ENCODE measurements at places on chromosomes 7 and 10.

- DNase-seq = no peak
Measured at GRCh38 chr10:59741048-59741447, 12.2 kb downstream of the MRLN start.

- no peak for DNase-seq
Measured at GRCh38 chr10:120282421-120282820, 174.6 kb upstream of the PLPP4 start.

GRCh38 chr10:87545783-87546182 lies 41.1 kb downstream of the MINPP1 start:
- DNase-seq = no peak

DNA sequence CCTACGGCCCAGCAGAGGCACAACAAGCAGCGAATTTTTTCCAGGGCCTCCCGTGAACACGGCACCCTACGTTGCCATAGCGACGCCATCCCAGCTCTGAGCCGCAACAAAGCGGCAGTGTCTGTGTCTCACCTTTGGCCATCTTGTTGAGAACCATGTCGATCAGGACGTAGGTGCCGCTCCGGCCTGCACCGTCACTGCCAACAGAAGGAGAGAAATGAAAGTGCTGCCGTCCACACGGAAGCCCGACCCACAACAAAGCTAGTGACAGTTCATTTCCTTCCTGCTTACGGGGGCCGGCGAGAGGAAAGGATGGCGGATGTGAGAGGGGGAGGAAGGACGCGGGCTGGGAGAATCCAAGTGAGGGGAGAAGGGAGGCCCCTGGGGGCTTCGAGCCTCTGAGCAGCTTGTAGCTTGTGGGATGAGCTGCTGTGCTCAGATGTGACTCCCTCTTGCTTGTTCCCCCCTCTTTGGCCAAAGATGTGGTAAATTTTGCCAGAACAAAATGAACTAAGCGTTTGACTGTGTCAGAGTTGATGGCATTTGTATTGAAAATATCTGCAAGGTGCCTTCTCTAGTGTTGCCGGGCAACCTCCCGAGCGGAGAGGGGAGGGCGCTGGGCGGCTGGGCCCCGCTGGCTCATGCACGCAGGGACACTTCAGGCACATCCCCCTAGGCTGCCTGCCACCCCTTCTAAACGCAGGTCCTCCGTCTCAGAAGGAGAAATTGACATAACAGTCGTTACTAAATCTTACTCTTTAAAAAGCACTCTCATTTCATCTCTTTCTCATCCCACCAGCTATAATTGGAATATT lies 232.2 kb downstream of the DNAJB6 start:
- peak; percentile 67 for DNase-seq

GRCh38 chr7:80443325-80443724 lies 68.5 kb downstream of the GNAT3 start:
- DNase-seq = no peak

DNA sequence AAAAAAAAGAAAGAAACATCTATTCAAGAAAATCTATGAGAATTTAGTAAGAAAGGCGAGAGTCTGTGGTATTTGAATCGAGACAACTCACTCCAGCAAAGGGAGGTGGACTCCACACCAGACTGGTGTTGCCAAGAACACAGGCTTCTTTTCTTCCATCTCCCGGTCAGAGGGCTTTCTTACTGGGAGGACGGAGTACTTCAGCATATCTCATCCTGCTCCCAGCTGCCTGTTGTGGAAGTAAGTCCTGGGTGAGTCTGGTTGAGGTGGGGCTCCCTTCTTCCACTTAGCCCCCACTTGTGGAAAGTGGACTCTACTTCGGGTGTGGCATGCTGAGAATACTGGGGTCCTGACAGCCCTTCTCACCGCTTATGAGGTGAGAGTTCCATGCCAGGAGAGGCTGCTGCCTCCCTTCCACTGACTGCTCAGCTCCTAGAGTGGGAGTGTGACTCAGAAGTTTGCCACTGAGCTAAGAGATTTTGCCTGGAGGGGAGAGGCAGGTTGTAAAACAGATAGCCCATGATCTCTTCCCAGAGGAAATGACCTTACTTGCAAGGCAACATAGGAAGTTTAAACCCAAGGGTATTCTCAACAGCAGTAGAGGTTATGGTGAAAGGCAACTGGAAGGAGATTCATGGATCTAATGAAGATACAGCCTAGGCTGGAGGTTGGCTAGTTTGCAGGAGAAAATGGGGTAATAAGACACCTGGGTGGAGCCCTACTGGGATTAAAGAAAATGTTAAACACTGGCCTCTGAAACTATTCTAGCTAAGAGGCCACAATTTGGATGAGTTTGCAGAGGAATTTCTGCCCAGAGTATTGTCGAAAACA lies 3.5 kb upstream of the NACAD start:
- no peak for DNase-seq

DNA sequence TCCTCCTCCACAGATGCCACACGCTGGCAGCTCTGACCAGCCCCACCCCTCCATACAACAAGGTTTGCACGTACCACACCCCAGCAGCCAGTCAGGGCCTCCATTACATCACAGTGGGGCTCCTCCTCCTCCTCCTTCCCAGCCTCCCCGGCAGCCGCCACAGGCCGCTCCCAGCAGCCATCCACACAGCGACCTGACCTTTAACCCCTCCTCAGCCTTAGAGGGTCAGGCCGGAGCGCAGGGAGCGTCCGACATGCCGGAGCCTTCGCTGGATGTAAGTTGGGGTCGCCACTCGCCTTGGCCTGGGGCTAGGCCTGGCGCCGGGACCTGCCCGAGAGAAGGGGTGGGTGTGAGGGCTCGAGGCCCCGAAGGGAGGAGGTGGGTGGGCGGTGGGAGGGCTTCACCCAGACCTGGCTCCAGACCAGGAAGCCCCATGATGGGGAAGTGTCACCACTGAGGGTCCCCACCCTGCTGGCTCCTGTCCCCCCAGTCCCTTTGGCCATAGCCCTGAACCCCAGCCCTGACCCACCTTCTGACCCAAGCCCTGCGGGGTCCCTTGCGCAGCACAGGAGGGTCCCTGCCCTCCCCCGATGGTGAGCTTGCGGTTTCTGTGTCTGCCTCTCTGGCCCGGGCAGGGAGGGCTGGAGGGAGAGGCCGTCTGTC lies 36.2 kb upstream of the PPIF start:
- DNase-seq = no peak

GRCh38 chr7:71753956-71754664 lies 622.2 kb downstream of the GALNT17 start:
- no peak for DNase-seq

GRCh38 chr7:17546189-17546588 lies 247.7 kb downstream of the AHR start:
- no peak for DNase-seq

- no peak for DNase-seq
Measured at GRCh38 chr10:93997546-93997945, 3.8 kb downstream of the PLCE1 start.

DNA sequence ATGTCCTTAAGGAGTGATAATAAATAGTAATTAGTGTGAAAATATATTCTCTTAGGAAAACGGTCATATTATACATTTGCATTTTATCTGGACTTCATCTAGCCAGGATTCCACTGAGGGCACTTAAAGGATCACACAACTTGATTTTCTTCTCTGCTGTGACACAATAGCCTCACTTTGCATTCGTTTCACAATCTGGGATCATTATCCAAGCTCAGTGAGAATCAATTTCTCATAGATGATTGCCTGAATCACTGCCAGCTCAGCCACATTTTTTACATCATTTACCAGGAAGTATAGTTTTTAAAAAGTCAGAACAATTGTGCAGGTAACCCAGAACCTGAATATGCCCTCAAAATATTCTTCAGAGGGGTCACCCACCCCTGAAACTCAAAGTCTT lies 68.9 kb downstream of the PTPRZ1 start:
- no peak for DNase-seq

GRCh38 chr7:149770728-149771636 lies 2.4 kb downstream of the ZNF467 start:
- DNase-seq = no peak

- DNase-seq = no peak
Measured at GRCh38 chr10:91238191-91238590, 17.7 kb downstream of the PCGF5 start.

DNA sequence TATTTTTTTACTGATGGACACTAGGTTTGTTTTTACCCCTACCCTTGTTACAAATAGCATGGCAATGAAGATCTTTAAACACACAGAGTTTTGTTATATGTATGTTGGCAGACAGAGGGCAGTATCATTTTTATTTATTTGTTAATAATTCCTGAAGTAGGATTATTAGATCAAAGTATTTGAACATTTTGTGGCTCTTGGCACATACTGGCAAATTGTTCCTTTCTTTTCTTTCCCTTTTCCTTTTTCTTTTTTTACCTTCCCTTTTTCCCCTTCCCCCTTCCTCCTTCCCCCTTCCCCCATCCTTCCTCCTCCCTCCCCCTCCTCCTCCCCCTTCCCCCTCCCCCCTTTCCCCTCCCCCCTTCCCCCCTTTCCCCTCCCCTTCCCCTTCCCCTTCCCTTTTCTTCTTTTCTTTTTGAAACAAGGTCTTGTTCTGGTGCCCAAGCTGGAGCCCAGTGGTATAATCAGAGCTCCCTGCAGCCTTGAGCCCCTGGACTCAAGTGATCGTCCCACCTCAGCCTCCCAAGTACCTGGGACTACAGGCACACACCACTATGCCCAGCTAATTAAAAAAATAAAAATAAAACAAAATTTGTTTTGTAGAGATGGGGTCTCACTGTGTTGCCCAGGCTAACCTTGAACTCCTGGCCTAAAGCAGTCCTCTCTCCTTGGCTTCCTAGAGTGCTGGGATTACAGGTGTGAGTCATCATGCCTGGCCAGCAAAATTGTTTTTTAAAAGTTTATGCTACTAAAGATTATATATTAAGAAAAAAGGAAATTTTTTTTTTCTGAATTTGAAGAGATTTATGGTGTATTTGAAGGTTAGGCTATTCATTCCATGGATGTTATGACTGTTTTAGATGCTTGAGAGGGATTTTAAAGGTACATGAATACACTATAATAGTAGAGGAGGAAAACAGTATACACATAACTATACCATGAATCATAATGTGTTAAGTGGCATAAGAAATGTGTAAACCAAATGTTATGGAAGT lies 39.3 kb downstream of the SEPTIN7 start:
- no peak for DNase-seq

GRCh38 chr10:86400705-86401587 lies 34.4 kb upstream of the GRID1 start:
- DNase-seq = peak; percentile 56

Data from right forelimb (tissue), 1 donor.